ENCODE measurements at places on chromosomes 6 and 20.
A peak's percentile ranks its signal among the peaks of the same experiment; 100 is the strongest.

- no peak for DNase-seq
These were observed 98.6 kb downstream of the RFX6 start for GRCh38 chr6:116975600-116975999.

- no peak for DNase-seq
These were observed 14.4 kb downstream of the ATXN1 start for GRCh38 chr6:16746812-16747211.

GRCh38 chr6:49849213-49849907, 17.0 kb downstream of the CRISP1 start:
- DNase-seq = peak; percentile 87

- no peak for DNase-seq
These were observed 129.8 kb downstream of the PREX1 start for GRCh38 chr20:48697845-48698491.

GRCh38 chr6:126983779-126984178, 134.7 kb upstream of the RSPO3 start:
- DNase-seq = no peak

DNA sequence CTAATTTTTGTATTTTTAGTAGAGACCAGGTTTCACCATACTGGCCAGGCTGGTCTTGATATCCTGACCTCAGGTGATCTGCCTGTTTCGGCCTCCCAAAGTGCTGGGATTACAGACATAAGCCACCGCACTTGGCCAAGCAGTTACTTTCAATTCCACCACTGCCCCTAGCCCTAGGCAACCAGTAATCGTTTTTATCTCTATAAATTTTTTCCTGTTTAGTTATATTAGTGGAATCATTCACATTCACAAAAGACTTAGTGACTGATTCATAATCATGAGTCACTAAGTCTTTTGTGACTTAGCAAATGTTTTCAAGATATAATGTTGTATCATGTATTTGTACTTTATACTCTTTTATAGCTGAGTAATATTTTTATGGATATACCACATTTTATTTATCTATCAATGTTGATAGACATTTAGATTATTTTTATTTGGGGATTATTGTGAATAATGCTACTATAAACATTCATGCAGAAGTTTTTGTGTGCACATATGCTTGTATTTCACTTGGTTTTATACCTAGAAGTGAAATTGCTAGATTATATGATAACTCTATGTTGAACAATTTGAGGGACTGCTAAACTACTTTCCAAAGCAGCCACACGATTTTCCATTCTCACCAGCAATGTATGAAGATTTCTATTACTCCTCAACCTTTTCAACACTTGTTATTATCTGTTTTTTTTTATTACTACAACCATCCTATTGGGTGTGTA, 421.4 kb upstream of the ID4 start:
- DNase-seq = no peak

GRCh38 chr6:85129881-85130280, 320.0 kb upstream of the NT5E start:
- DNase-seq = no peak

DNA sequence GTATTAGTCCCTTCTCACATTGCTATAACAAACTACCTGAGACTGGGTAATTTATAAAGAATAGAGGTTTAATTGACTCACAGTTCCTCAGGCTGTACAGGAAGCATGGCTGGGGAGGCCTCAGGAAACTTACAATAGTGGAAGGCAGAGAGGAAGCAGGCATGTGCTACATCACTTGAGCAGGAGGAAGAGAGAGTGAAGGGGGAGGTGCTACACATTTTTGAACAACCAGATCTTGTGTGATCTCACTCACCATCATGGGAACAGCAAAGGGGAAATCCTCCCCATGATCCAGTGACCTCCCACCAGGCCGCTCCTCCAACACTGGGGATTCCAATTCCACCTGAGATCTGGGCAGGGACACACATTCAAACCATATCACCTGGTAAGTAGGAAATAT, 630.6 kb downstream of the QKI start:
- no peak for DNase-seq

GRCh38 chr6:154526996-154527395, 16.5 kb upstream of the CNKSR3 start:
- no peak for DNase-seq

DNA sequence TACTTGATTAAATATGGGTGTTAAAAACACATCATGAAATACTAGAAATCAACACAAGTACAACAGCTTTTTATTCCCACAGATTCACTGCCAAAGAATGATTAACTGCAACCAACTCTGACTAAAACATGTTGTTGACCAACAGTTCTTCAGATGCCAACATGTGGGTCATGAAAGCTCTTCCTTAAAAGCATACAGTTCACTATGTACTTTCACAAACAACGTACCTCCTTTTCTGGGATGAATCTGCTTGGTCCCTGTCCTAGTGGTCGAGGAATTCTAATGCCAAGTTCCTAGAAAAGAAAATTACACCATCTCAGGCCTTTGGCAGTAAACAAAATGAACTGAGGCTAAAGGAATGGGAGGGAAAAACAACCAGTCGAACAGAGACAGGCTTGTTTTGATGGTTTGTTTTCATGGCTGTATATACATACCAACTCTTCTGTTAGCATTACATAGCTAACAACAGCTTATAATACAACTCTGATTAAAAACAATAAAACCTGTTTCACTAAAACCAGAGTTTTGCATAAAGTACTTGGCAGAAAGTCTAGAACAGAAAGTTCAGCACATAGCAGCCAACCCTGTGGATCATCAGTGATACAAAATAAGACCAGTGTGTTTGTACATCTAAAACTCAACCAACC, 92.5 kb downstream of the SESN1 start:
- DNase-seq = no peak

DNA sequence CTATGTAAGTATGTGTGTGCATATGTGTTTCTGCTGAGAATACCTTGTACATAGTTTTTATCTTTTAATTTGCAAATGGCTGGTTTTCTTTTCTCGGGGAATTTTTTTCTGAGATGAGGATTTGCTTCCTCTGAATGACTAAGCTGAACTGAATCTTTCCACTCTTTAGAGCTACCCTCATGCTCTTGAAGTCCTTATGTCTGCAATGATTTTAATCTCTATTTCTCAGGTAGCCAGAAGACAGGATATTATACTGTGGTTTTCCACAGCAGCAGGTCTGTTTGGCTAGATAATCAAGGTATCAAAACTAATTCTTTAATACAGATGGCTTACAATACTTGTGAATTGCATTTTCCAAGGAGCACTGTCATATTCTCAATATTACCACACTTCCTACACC, 114.7 kb downstream of the PLCB1 start:
- DNase-seq = no peak

DNA sequence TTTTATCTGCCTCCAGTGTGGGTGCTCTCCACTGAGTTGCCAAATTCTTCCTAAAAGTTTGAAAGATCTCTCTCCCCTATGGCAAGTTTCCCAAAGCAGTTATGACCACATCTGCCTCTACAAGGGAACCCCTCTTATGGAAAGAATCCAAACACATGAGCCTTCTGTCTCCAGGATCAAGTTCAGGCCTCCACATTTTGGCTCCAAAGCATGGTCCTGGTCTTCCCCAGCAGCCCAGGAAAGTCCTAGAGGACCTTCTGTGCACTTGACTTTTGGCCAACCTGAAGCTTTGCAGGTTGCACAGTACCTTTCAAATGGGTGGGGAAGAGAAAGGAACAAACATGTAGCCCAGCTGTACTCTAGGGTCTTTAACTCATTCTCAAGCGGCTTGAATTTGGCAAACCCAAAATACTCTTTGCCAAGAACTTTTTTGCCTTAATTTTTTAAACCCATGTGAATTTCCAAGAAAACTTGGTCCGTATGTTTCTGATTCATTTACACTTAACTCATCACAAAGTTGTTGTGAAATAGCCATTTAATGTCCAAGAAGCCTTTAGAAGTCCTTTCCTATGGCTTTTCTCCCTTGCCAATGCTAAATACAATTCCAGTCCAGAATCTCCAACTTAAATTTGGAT, 240.1 kb upstream of the TBX18 start:
- DNase-seq = no peak

DNA sequence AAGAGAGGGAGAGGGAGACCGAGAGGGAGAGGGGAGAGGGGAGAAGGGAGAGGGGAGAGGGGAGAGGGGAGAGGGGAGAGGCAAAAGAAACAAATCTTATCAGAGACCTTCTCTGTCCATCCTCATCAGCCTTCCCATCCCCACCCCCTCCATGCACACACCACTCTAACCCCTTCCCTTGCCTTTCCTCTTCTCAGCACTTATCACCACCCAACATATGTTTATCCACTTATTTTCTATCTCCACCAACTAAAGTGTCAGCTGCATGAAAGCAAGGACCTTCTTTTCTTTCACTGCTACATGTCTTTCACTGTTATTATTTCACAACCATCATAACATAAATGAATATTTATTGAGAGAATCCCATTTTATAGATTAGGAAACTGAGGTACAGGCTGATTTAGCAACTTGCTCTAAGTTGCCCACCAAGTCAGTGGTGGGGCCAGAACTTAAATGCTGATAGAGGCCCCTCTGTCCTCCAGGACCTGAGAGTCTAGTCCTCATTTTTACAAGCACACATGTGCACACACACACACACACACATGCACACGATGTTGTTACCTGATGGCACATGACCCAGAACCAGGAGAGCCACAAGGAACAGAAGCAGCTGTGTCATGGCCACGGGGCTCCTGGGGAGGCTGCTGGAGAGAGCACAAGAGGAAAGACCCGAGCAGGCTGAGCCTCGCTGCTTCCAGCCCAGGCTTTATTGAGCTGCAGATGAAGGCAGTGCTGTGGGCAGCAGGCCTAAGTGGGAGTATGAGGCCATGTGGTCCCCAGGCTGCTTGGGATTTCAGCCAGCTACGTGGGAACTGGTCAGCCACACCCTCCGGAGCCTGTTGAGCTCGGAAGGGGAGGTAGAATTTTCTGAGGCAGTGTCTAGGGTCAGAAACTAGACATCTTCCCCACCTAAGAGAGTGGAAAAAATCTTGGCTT, 2.3 kb downstream of the DEFB124 start:
- peak; percentile 24 for DNase-seq

DNA sequence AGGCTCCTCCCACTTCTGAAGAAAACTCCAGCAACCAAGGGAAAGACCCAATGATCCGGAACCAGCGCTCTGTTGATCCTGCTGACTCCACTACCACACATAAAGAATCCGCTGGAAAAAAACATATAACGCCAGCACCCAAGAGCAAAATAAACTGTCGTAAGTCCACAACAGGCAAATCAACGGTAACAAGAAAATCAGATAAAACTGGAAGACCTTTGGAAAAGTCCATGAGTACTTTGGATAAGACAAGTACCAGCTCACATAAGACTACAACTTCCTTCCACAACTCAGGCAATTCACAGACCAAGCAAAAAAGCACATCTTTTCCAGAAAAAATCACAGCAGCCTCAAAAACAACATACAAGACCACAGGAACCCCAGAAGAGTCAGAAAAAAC, 8.0 kb downstream of the MUCL3 start:
- DNase-seq = no peak

GRCh38 chr6:71457929-71458328, 169.3 kb downstream of the OGFRL1 start:
- DNase-seq = no peak

GRCh38 chr20:54920491-54920890, 445.1 kb downstream of the DOK5 start:
- no peak for DNase-seq

DNA sequence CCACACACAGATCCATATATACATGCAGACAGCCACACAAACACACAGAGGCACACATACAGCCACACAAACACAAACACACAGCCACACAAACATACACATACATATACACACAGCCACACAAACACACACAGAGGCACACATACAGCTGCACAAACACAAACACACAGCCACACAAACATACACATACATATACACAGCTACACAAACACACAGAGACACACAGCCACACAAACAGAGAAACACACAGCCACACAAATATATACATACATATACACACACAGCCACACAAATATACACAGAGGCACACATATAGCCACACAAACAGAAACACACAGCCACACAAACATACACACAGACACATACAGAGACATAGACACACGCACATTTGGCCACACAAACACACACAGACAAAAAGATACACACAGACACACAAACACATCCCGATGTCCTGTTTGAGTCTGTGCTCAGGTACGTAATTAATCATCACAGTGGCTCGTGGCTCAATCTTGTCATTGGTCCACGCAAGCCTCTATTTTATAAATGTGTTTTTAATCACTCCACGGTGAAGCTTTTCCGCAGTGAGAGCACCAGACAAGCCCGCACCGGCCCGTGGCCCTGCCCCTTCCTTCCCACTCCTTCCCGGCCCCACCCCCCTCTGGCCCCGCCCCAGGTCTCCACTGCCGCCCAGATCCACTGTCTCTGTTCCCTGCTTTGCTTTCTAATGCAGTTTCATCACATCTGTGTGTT, 135.3 kb downstream of the CDH4 start:
- no peak for DNase-seq

DNA sequence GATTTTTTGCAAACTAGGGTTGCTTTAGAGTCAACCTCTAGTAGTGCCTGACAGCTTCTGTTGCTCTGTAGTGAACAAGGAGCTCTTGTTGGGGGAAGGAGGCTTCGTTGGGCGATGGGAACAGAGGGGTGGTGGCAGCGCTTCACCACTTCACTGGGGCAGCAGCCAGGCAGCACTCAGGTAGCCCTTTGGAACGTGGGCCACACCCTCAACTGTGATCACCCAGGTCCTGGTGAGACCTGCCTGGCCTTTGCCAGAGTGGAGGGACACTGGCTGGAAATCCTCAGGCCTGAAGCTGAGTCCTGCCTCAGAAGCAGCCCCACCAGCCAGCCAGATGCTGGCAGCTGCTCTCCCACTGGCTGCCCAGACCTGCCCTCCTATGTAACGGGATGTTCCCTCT, 10.4 kb upstream of the EDN3 start:
- DNase-seq = no peak

DNA sequence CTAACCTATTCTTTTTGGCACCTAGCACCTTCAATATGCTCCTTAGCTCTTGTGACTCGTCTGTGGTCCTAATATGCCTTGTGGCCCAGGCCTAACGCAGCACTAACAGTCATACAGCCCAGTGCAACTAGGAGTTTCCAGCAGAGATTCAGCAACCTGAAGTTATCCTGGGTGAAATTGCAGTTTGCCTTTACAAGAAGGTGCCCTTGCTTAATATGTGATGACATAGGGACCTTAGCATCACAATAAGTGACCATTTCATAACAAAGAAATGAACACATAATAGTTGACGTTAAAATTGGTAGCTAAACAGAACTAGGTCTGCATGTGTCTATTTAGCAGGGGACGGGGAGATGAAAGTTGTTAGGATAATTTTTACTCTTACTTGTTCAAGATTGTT, 10.1 kb downstream of the FIG4 start:
- DNase-seq = no peak

- DNase-seq = no peak
These were observed 109.0 kb upstream of the THBS2 start for GRCh38 chr6:169362501-169363121.

GRCh38 chr20:858011-858410, 24.5 kb downstream of the FAM110A start:
- no peak for DNase-seq

GRCh38 chr6:33903579-33903978, 99.8 kb upstream of the MLN start:
- DNase-seq = no peak
